ENCODE measurements at places on chromosomes 2 and 18. TPM values are rescaled to one million over a fixed set of nuclear protein-coding genes. Genes with fewer than 3 reads are reported as not detected.

- no peak overlapping the region for H3K4me3 ChIP-seq
- DNase-seq = no peak
- no peaks in the 10 kb centered on the region for H3K36me3 ChIP-seq
- no peaks in the 10 kb centered on the region for H3K4me1 ChIP-seq
These were observed 235.6 kb downstream of the CPS1 start for GRCh38 chr2:210792000-210792399.

GRCh38 chr2:11866358-11867335, 120.2 kb downstream of the LPIN1 start:
- peaks cover 13% of the 10 kb centered on the region for H3K27me3 ChIP-seq
- no peaks in the 10 kb centered on the region for H3K36me3 ChIP-seq
- peaks cover 9% of the 10 kb centered on the region for H3K4me1 ChIP-seq
- no peak for DNase-seq
- no peak overlapping the region for H3K4me3 ChIP-seq

- no peak overlapping the region for H3K27ac ChIP-seq
- no peak overlapping the region for H3K4me3 ChIP-seq
- DNase-seq = no peak
These were observed 52.9 kb downstream of the NR4A2 start for GRCh38 chr2:156279446-156280150.

DNA sequence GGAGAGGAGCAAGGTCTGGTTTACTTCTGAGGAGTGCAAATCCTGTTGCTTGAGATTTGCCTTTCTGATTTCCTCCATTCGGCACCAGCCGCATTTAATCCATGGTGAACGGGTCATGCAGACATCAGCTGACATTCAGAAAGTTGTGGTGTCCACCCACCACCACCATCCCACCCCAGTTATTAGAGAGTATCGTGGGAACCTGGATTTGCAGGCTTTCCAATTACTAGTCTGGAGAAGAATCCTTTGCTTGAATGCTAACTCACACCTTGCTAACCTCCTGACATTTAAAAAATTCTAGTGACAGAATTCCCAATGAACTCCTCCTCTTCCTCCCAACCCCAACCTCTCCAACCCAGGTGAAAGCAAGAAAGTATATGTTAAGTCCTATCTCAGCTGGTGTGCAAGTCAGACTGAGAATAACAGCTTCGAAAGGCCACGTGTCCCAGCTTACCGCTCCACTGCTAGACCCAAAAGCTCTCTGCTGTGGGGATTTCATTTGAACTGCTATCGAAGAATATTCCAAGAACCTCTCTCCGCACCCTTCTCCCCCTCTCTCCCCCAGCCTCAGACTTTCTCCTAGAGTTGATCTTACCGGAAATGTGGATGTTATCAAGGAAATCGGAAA, 17.7 kb downstream of the BCL11A start:
- no peaks in the 10 kb centered on the region for H3K4me1 ChIP-seq
- DNase-seq = no peak
- no peak overlapping the region for H3K27ac ChIP-seq
- H3K4me3 ChIP-seq = no peak overlapping the region
- H3K27me3 ChIP-seq = peaks cover 55% of the 10 kb centered on the region

GRCh38 chr2:55111570-55112228, 61.4 kb upstream of the RTN4 start:
- H3K27me3 ChIP-seq = no peaks in the 10 kb centered on the region
- no peak for DNase-seq
- H3K4me3 ChIP-seq = no peak overlapping the region
- H3K36me3 ChIP-seq = no peaks in the 10 kb centered on the region

DNA sequence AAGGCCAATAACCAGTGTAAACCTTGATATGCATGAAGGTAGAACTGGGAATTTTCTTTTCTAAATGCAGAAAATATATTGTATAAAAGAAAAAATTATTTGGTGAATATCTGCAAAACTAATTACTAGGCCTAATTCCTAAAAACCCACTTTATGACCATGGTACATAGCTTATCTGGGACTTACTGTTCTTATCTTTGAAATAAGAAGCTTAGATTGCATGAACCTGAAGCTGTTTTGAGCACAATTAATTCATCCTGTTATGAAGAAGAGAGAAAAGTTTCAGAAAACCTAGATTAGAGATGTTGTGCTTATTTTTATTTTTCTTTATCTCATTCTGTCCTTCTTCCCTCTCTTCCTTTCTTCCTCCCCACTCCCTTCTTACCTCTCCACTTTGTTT, 235.0 kb downstream of the GULP1 start:
- no peak overlapping the region for H3K27ac ChIP-seq
- H3K4me1 ChIP-seq = no peaks in the 10 kb centered on the region
- no peaks in the 10 kb centered on the region for H3K27me3 ChIP-seq
- DNase-seq = no peak

GRCh38 chr2:33526132-33526531, 49.7 kb downstream of the RASGRP3 start:
- no peaks in the 10 kb centered on the region for H3K27me3 ChIP-seq
- H3K4me3 ChIP-seq = no peak overlapping the region
- peak overlapping the region; percentile 57 for H3K27ac ChIP-seq
- peaks cover 16% of the 10 kb centered on the region for H3K36me3 ChIP-seq
- DNase-seq = no peak

GRCh38 chr2:207481924-207482323, 47.8 kb upstream of the CREB1 start:
- H3K36me3 ChIP-seq = no peaks in the 10 kb centered on the region
- no peak overlapping the region for H3K4me3 ChIP-seq
- no peaks in the 10 kb centered on the region for H3K27me3 ChIP-seq
- no peak for DNase-seq
- H3K4me1 ChIP-seq = peaks cover 30% of the 10 kb centered on the region

The ARL5A gene
- total RNA-seq = 71.7 TPM

The SFT2D3 gene
- 5.9 TPM for total RNA-seq

The CD207 gene
- total RNA-seq = not detected

The EIF4E2 gene
- 85.0 TPM for total RNA-seq

The PXDN gene
- total RNA-seq = 2.0 TPM
